ENCODE measurements at places on chromosomes 4 and X. TPM values are rescaled to one million over a fixed set of nuclear protein-coding genes. Genes with fewer than 3 reads are reported as not detected.
A peak's percentile ranks its signal among the peaks of the same experiment; 100 is the strongest.

DNA sequence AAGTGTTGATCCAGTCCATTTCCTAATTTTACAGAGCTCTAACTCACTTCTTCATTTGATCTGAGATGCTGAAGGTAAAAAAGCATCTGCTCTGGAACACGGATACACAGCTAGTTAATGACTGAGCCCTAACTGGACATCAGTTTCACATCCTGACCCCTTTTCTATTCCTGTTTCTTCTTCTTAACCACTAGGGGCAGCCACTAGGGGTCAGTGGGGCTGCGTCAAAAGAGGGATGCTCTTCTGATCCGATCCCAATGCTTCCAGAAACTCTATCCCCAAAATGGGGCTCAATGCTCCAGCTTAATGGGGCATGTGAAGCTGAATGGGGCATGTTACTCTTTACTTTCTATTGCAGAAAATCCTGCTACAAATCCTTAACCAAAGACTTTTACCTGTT lies 33.4 kb upstream of the PHKA2 start:
- H3K4me3 ChIP-seq = no peak overlapping the region
- no peaks in the 10 kb centered on the region for H3K27me3 ChIP-seq
- H3K4me1 ChIP-seq = no peaks in the 10 kb centered on the region
- H3K36me3 ChIP-seq = no peaks in the 10 kb centered on the region
- no peak overlapping the region for H3K27ac ChIP-seq

Gene ZAR1
- not detected for total RNA-seq

Gene PPEF1
- total RNA-seq = not detected

DNA sequence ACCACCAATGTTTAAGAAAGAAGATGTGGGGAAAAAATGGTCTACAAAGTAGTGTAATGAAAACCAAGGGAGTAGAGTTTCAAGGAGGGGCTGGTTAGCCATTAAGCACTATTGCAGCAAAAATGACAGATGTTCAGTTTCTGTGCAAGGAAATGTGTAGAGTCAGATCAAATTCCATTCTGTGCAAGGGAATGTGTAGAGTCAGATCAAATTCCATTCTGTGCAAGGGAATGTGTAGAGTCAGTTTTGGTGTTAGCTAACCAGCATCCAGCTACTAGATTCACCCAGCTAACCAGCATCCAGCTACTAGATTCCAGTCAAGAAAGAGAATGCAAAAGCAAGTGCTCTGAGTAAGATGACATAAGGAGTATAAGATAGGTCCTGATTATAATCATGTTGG lies 208.8 kb downstream of the COX18 start:
- DNase-seq = no peak
- no peaks in the 10 kb centered on the region for H3K27me3 ChIP-seq
- H3K4me3 ChIP-seq = no peak overlapping the region

- H3K4me3 ChIP-seq = no peak overlapping the region
- H3K4me1 ChIP-seq = no peaks in the 10 kb centered on the region
- no peak for DNase-seq
- no peak overlapping the region for H3K27ac ChIP-seq
Measured at GRCh38 chr4:165700855-165701254, 172.2 kb upstream of the TLL1 start.

- no peaks in the 10 kb centered on the region for H3K36me3 ChIP-seq
- no peak overlapping the region for H3K4me3 ChIP-seq
- no peak overlapping the region for H3K27ac ChIP-seq
- H3K4me1 ChIP-seq = no peaks in the 10 kb centered on the region
Measured at GRCh38 chrX:9825129-9825790, 39.0 kb downstream of the SHROOM2 start.

DNA sequence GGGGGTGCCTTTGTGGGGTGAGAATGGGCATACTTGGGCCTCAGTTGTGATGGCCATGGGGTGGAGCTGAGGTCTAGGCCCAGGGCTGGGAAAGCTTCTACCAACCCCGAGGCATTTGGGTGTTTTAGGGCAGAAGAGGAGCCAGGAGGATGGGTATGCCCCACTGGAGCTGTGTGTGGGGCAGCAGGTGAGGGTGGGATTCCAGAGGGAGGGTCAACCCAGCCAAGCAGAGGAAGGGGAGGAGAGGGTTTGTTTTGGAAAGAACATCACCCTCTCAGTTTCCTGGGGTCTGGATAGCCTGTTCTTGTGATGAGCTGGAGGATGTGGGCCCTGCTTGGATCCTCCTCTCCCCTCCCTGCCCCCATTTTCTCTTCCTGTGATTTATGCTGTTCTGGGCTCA lies 620 bp downstream of the IL9R start:
- peak overlapping the region; percentile 32 for H3K4me3 ChIP-seq
- H3K27me3 ChIP-seq = no peaks in the 10 kb centered on the region

DNA sequence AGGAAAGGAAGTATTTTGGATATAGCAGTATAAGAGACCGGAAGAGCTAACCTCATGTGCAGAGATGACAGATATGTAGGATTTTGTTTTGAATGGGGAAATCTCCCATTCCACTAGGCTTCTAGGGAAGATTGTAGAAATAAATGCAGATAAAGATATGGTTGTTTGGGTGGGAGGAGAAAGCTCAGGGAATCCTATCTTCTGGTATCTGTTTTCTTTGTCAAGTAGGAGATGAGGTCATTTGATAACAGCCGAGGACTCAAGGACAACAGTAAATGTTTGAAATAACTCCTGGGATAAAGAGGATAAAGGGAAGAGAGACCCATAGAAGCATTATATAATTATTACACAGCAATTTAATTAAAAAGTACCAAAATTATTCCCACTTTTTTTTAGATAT lies 24.7 kb upstream of the ZMAT1 start:
- no peak overlapping the region for H3K27ac ChIP-seq
- peaks cover 12% of the 10 kb centered on the region for H3K27me3 ChIP-seq
- no peak overlapping the region for H3K4me3 ChIP-seq
- H3K4me1 ChIP-seq = no peaks in the 10 kb centered on the region
- H3K36me3 ChIP-seq = no peaks in the 10 kb centered on the region
- no peak for DNase-seq

DNA sequence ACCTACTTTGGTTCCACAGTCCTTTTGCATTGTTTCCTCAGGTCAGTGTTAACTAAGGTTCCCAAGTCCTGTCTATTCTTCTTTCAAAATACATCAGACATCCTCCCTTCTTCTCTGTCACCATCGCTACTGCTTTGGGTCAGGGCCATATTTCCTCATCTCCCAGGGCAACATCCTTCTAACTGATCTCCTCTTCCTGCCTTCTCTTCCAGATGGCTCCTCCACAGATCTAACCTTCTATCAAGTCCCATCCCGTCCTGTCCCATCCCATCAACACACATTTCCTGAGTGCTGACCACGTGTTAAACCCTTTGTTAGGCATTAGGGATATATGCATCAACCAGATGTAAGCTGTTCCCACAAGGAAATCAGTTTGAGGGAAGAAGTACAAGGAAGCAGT lies 25.9 kb downstream of the PLAC1 start:
- no peaks in the 10 kb centered on the region for H3K36me3 ChIP-seq
- H3K4me3 ChIP-seq = no peak overlapping the region
- H3K27me3 ChIP-seq = peaks cover 3% of the 10 kb centered on the region
- H3K27ac ChIP-seq = no peak overlapping the region
- H3K4me1 ChIP-seq = no peaks in the 10 kb centered on the region

- peaks cover 4% of the 10 kb centered on the region for H3K27me3 ChIP-seq
- H3K4me1 ChIP-seq = no peaks in the 10 kb centered on the region
- no peak overlapping the region for H3K4me3 ChIP-seq
Measured at GRCh38 chr4:86376850-86377249, 17.0 kb upstream of the MAPK10 start.

Gene SMIM43
- total RNA-seq = not detected

Gene DKK2
- total RNA-seq = not detected

GRCh38 chrX:119406776-119407175 lies 7.6 kb downstream of the SLC25A43 start:
- DNase-seq = no peak
- H3K4me3 ChIP-seq = no peak overlapping the region
- no peak overlapping the region for H3K27ac ChIP-seq
- H3K27me3 ChIP-seq = no peaks in the 10 kb centered on the region

Gene NSUN7
- 0.19 TPM for total RNA-seq

Gene TNMD
- not detected for total RNA-seq

DNA sequence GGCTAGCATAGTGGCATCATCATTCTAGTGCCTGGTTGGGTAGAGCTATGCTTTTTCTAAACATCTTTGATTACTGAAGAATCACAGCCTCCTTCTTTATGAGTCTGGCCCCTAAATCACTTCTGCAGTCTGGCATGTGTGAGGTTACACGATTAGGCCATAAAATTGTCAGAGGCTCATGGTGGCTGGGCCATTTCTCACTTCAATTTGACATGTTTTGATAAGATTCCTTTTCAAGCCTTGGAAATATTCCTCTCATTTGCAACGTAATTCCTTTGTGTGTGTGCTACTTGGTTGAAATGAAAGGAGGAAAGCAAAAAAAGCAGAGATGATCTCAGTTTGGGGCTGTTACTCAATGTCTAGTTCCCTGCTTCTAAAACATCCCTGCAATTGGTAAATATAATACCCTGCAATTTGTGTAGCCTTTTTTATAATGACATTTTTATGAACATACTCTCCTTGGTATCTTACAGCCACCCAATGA lies 6.2 kb downstream of the CCKAR start:
- no peak overlapping the region for H3K4me3 ChIP-seq
- DNase-seq = no peak
- no peaks in the 10 kb centered on the region for H3K4me1 ChIP-seq
- H3K27ac ChIP-seq = no peak overlapping the region

Gene TBX22
- not detected for total RNA-seq

DNA sequence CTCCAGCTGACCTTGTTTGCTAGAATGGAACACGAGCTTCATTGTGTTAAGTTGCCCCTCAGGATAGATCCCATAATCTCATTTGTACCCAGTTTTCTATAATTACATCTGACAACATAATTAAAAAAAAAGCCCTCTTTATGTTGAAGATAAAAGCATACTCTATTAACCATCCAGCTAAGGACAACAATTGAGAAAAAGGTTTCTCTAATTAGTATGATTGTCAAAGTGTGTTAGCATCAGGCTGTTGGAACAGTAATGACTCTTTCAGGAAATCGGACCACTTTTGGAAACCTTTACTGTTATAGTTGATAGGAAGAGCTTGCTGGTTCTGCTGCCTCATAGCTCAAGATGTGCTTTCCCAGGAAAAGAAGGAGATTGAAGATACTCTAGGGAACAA lies 172.6 kb downstream of the FHIP1A start:
- no peak overlapping the region for H3K27ac ChIP-seq
- no peaks in the 10 kb centered on the region for H3K36me3 ChIP-seq
- H3K4me3 ChIP-seq = no peak overlapping the region

DNA sequence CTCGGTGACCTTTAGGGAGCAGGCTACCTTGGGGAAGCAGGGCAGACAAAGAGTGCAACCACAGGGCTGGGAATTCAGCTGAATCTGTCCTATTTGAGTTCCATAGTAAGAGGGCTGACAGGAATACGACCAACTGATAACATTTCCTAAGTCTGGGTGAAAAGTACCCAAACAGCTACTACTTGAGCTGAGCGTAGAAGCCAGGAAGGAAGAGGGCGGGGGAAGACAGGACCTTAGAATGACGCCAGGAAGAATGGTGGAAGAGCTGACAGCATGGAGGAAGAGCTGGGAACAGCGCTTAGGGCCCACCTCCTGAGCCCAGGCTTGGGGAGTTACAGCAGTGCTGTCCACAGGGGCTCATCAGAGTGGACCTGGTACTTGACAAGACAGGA lies 14.4 kb downstream of the MECP2 start:
- peaks cover 30% of the 10 kb centered on the region for H3K4me1 ChIP-seq
- no peaks in the 10 kb centered on the region for H3K27me3 ChIP-seq
- no peak for DNase-seq
- H3K4me3 ChIP-seq = peak overlapping the region; percentile 42
- H3K36me3 ChIP-seq = peaks cover 44% of the 10 kb centered on the region

Gene RIBC1
- 1.1 TPM for total RNA-seq

Gene NAT8L
- total RNA-seq = 0.56 TPM

Measured in activated naive CD8-positive, alpha-beta T cell treated with anti-CD3 and anti-CD28 coated beads for 36 hours (primary cell).